ENCODE measurements at places on chromosomes 1 and 21.

DNA sequence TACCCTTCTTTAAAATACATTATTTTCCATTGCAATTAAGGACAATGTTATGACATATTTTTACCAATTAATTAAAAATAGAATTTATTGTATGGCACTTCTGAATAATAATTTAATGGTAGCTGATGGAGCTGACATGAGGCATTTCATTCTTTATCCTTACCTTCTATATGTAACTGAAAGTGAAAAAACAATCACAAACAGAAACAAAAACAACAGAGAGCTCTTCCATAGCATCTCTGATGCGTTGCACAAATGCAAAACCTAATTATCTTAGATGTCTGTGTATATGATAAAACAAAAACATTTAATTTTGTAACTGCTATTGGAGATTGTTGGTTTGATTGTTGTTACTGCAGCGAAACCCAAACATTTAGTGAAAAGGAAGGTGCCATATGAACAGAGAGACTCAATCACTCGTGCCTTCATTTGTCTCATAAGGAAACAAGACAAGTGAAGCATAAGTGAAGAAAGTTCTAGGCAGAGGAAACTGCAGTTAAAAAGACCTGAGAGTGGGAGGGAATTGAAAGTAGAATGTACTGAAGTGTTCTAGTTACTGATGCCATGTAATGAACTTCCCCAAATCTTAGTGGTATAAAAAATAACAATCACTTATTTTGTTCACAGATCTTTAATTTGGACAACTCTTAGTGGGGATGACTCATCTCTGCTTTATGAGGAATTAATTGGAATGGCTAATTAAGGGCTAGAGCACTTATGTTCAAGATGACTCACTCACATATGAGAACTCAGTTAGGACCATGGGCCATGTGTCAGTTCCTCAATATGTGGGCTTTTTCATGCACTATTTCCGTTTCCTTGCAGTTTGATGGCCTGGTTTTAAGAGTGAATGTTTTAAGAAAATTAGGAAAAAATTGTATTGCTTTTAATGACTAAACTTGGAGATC lies 245.0 kb upstream of the OLFM3 start:
- no peak for DNase-seq

GRCh38 chr1:21287905-21288514 lies 2.3 kb downstream of the ECE1 start:
- DNase-seq, result no peak

GRCh38 chr1:94413311-94413710 lies 4.9 kb upstream of the ABCD3 start:
- DNase-seq, result no peak

GRCh38 chr1:37362594-37363385 lies 111.6 kb upstream of the ZC3H12A start:
- DNase-seq, result no peak

- DNase-seq, result no peak
These were observed 92.1 kb downstream of the SYF2 start for GRCh38 chr1:25140073-25140797.

DNA sequence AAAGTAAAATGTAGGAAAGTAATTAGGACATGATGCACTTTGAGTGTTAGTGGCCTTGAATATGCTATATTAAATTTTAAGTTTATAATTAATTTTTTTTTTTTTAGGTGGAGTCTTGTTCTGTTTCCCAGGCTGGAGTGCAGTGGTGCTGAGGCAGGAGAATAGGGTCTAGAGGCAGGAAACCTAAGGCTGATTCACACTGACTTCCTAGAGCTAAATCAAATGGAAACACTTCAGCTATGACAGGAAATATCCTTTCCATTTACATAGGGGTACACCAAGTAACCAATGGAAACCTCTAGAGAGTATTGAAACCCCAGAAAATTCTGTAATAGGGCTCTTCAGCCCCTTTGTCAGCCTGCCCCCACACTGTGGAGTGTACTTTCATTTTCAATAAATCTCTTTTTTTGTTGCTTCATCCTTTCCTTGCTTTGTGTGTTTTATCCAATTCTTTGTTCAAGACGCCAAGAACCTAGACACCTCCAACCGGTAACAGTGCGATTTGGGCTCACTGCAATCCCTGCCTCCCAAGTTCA lies 17.9 kb upstream of the THRAP3 start:
- DNase-seq, result no peak

- DNase-seq, result no peak
These were observed 116.3 kb downstream of the EPHB2 start for GRCh38 chr1:22826604-22827580.

DNA sequence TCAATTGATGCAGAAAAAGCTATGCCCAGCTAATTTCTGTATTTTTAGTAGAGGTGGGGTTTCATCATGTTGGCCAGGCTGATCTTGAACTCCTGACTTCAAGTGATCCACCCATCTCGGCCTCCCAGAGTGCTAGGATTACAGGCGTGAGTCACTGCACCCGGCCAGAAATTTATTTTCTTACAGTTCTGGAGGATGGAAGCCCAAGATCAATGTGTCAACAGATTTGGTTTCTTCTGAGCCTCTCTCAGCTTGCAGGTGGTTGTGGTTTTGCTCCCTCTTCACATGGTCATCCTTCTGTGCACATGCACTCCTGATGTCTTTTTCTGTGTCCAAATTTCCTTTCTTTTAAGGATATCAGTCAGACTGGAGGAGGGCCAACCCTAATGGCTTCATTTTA lies 35.6 kb downstream of the SHCBP1L start:
- no peak for DNase-seq

DNA sequence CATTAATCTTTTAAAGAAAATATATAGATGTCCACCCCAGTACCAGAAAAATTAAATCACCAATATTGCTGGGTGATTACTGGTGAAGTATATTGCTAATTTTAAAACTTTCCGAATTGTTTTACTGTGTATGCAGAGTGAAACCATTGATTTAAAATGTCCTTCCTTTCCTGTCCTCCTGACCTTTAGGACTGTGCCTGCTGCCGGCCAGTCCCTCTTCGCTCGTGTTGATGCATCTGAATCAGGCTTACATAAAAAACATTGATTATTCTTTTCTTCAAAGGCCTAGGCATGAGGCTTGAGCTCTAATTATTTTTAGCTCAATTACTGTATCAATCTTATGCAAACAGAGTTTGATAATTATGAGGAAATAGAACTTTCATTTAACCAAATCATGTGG lies 1128.1 kb downstream of the BRINP3 start:
- DNase-seq, result no peak

DNA sequence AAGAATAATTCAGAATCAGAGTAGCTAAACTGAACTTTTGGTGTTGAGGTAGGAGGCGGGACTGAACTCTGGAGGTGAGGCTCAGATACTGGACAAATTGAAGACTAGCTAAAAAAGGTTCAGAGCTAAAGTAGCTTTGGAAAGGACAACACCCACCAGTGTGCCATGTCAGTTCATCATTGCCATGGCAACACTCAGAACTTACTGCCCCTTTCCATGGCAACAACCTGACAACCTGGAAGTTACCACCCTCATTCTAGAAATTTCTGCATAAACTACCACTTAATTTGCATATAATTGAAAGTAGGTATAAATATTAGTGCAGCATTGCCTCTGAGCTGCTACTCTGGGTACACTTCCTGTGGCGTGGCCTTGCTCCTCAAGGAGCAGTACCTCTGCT lies 30.3 kb upstream of the POGK start:
- DNase-seq, result no peak

DNA sequence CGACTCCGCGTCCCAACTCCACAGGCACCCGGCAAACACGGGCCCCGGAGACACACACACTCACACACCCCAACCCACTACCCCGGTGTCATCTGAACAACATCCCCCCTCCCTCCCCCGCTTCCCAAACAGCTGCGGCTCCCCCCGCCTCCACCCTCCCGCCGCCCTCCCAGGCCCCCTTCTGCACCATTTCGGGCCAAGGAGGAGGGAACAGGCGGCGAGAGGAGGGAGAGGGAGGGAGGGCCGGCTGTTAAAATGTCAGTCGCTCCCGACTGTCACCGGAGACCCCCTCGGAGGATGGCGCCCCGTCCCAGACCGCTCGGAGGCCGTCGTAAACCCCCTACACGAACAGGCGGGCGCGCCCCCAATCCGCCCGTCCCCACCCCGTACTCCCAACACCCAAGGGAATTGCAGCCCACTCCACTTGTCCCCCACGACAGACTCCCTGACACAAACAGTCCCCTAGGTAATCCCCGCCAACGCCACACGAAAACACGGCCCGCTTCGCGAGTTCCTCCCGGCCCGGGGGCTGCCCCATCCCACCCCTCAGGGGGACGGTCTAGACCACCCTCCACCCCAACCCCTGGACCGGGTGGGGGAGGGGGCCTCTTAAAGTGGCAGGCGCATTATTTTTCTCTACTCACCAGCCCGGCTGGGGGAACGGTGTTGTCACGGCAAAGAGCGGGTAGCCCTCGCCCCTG lies 583 bp downstream of the MEF2D start:
- no peak for DNase-seq

- peak; percentile 91 for DNase-seq
These were observed 83.9 kb upstream of the EDEM3 start for GRCh38 chr1:184838504-184838951.

DNA sequence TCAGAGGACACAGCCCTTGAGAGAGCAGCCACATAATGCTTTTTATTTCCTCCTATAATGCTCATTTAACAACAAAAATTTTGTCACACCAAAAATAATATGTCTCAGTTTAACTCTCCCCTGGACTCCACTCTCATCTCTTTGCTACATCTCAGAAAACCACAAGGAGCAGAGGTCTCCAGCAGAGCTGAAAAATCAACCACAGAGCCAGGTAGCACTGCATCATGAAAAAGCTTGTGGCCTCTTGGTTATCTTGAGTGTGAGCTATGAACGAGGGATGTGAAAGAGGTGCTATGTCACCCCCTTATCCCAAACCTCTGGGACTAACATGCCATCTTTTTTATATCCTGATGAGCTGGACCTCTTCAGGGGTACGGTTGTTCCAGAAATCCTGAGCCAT lies 44.4 kb downstream of the KCNH1 start:
- no peak for DNase-seq

GRCh38 chr1:205339717-205340116 lies 17.0 kb downstream of the KLHDC8A start:
- peak; percentile 66 for DNase-seq

DNA sequence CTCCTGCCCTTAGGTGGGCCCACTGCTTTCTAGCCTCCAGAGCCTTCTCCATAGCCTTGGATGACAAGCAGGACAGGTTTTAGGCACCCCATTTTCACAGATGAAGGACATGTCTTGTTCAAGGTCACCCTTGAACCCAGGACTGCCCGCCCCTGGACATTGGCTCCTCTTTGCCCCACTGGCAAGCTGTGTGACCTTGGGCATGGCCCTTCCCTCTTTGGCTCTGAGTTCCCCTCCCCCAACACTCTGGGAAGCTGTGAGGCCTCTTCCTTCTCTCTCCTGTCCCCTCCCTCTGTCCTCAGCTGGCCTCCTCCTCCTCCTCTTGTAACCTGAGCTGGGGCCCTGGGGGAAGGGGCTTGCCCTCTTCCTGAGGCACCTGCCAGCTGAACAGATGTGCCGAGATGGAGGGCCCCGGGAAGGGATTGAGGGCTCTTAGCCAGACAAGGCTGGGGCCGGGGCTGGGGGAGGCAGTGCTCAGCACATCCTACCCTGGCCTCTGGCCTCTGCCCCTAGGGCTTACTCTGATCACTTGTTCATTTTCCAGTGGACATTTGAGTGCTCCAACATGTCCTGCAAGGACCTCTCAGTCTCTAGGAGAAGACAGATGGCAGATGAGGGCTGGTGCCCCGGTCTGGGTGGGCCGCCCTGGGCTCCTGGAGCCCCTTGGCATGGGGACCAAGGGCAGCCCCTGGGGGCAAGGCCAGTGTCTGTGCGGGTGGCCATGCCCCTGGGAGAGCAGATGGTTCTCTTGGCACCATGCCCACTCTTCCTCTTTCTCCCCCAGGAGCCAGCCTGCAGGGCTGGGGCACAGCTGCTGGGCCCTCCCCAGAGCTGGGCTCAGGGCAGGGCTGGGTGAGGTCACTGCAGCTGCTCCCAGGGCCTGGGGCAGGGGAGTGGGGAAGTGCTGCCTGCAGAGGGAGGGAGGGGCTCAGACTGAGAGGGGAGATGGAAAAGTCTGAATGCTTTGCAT lies 10.7 kb downstream of the FOXO6 start:
- no peak for DNase-seq

DNA sequence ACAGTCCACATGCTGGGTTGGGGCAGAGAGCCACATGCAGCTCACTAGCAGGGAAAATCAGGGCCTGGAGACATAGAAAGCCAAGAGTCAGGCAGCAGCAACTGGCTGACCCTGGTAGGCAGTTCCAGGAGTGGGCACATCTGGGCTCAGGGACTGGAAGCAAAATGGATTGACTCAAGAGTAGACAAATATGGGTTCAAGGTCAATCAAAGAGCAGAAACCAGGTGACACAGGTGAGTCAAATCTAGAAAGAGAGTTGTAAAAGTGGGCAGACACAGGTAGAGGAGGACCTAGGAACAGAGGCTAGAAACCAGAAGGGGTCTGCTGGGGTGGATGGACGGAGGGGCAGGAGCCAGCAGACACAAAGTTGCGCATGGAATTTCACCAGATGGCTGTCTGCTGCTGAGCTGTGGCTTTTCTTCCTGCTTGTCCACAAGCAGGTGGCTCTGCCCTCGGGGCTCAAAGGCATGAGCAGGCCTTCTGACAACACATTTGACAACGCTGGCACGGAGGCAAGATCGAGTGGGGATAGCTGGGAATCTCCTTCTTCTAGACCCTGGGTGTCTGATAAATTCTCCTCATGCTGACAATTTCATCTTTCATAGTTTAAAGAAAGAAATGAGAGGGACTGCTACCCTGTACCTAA lies 40.8 kb upstream of the IGSF3 start:
- DNase-seq, result no peak

DNA sequence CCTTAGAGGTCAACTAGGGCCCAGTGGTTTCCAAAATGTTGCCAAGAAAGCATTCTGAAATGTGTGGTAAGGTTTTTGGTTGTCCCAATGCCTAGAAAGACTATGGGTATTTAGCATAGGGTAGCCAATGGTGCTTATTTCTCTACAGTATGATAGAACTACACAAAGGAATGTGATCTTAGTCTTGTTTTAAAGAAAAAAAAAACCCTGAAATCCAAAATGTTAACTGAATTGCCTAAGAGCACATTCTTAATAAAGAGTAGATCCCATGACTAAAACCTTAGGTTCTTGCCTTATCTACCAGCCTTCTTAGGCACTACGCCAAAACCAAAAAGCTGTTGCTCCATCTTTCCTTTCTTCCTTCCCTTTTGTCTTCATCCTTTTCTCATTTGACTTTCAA lies 428.2 kb downstream of the MRPL39 start:
- peak; percentile 78 for DNase-seq

GRCh38 chr1:180272395-180272794 lies 42.3 kb downstream of the LHX4 start:
- no peak for DNase-seq

DNA sequence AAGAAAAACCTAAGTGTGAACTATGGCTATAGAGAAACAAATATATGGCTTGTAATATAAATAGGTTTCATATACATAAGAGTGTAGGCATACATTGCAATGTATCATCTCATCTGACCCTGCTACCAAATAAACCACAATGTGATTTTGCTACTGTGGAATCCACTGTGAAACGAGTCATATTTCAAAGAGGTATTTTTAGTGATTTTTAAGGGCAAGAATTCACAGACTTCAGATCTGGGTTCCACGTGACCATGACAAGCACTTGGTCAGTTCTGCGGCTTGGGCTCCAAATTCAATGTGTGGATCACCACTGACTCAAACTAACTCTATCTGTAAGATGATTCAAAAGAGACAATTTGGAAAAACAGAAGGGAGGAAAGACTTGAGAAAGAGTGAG lies 147.0 kb upstream of the ERG start:
- no peak for DNase-seq

All from NCI-H226 (cell line).